ENCODE measurements at places on chromosomes 7 and 10.

GRCh38 chr7:138036135-138036534, 34.2 kb upstream of the CREB3L2 start:
- DNase-seq: no peak

DNA sequence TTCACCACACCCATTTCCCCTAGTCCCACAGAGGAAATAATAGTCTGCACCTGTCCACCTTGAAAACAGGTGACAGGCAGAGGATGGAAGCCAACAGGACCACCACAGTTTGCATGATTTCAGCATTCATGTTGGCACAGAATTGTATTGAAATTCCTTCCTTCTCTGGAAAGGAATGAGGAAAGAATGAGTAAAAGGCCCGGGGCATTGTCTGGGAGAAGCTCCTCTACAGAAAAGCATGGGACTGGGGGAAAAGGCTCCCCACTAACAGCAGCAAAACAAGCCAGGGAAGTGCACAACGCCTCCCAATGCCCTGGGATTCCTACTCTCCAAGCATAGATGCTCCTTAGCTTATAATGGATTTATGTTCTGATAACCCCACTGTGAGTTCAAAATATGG, 28.5 kb upstream of the TOMM7 start:
- DNase-seq: no peak

GRCh38 chr10:100347568-100348195, 649 bp downstream of the SCD start:
- no peak for DNase-seq

DNA sequence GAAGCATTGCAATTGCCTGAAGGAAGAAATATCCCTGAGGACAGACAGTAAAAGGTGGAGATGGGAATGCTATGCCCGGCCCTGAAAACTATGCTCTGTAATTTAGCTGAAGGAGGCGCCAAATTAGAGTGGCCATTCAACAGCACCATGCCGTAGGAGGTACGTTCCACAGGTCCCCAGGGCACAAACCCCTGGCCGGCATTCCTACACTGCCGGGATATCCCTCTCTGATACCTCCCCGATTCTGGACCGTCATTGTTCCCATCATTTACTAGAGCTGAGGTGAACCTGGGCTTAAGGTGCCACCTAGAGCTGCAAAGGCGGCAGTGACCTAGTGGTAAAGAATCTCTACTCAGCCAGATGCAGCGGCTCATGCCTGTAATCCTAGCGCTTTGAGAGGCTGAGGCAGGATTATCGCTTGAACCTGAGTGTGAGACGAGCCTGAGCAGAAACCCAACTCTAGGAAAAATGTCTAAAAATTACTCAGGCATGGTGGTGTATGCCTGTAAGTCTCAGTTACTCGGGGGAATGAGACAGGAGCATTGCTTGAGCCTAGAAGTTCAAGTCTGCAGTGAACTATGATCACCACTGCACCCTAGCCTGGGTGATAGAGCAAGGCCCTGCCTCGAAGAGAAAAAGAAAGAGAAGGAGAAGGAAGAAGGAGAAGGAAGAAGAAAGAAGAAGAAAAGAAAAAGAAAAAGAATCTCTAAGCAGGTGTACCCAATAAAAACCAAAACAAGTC, 53.0 kb upstream of the TNKS2 start:
- DNase-seq: no peak

All from epithelial cell of prostate (primary cell).